Sigmoid colon (tissue), 7 donors: ENCODE measurements at places on chromosomes 6 and 20. TPM values are rescaled to one million over a fixed set of nuclear protein-coding genes. Genes with fewer than 3 reads are reported as not detected.

DNA sequence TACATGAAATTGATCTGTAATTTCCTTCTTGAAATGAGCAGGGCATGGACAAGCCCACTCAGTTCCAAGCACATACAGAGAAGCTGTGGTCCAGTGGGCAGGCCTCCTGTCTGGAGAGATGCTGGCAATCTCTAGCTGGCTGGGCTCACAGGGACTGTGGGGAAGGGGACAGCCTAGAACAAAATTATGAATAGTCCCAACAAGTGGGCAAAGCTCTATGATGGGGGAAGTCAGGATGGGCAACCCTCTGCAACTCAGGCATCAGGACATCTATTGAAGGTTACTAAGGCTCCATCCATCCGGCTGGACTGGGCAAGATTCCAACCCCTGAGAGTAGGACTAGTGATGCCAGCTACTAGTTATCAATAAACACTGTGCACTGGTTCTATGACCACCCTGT, 40.9 kb downstream of the TRERF1 start:
- no peak for DNase-seq

DNA sequence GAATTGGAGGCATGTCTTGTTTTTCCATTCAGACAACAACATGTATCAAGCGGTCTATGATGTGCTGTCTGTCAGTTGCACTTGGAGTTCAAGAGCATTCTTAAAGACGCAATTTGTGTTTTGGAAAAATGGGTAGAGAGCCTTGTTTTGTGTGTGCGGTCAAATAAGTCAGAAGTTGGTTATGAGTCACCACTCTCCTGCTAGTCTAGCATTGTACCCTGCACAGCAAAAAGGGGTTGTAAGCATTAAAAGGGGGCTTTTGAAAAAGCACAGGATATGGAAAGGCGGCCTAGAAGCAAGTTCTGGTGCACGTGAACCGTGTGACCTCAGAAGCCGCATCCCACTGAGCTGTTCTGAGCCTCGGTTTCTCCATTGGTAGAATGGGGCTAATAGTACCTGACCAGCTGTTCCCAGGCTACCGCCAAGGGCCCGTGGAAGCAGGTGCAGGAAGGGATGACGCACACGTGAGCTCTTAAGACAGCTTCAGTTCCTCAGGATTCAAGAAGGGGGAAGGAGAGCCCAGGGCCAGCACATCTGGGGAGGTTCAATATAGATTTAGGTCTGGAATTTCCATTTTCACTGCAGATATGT, 61.6 kb upstream of the SNX9 start:
- DNase-seq: no peak

DNA sequence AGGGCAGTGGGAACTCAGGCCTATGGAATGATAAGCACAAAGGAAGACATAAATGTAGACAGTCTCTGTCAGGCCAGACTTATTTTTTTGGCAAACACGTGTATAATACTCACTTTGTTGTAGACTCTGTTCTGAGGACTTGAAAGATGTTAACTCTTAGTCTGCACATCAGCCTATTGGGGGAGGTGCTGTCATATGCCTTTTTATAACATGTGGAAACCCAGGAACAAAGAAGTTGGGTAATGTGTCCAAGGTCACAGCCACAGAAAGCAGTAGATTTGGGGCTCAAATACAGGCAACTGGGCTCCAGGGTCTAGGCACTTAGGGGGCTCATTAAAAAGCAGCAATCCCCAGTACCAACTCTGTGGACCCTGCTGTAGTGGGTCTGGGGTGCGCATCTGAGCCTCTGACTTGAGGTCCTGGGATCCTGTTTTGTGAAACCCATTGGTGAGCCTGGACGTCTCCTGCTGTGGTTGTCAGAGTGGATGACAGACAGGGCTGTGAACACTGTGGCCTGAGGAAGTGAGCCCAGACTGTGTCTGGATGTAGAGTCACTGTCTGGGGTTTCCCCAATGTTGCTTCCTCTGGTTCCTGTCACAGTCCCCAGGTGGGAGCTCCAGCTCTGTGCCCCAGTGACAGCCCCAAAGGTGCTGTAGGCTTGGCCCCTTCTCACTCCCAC, 50.0 kb downstream of the CDH26 start:
- DNase-seq: no peak

GRCh38 chr6:37988696-37989095, 169.2 kb downstream of the ZFAND3 start:
- no peak for DNase-seq

GRCh38 chr6:136408204-136408603, 118.6 kb upstream of the BCLAF1 start:
- no peak for DNase-seq

DNA sequence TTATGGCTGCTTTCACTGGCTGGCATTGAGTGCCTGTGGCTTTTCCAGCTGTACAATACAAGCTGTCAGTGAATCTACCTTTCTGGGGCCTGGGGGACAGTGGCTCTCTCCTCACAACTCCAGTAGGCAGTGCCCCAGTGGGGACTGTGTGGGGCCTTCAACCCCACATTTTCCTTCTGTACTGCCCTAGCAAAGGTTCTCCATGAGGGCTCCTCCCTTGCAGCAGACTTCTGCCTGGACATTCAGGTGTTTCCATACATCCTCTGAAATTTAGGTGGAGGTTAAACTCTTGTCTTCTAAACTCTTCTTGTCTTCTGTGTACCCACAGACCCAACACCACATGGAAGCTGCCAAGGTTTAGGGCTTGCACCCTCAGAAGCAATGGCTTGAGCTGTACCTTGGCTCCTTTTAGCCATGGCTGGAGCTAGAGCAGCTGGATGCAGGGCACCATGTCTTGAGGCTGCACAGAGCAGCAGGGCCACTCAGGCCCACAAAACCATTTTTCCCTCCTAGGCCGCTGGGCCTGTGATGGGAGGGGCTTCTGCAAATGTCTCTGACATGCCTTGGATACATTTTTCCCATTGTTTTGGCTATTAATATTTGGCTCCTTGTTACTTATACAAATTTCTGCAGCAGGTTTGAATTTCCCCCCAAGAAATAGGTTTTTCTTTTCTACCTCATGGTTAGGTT, 9.6 kb downstream of the PEX7 start:
- no peak for DNase-seq

Gene NOL4L
- total RNA-seq: 9.2 TPM

Gene SLPI
- 16.6 TPM for total RNA-seq

Gene MCHR2
- total RNA-seq: not detected
